Central memory CD8-positive, alpha-beta T cell (primary cell): ENCODE measurements at places on chromosomes 11 and 22.

DNA sequence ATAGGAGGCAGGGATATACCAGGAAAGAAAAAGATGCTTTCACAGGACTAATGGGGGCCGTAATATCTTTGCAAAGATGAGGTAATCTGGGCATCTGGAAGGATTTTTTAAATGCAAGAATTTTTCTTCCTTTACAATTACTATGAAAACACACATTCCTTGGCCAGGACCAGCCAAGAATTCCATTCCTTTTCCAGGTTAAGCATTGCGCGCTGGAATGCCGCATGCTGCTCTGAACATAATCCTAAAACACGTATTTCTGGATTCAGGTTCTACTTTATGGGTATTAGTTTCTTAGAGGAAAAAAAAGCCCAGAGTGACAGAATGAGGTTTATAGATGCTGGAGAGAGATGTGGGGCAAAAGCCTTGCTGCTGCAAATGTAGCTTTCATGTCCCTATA is 99.4 kb upstream of the SORL1-AS1 start:
- DNase-seq, result no peak

DNA sequence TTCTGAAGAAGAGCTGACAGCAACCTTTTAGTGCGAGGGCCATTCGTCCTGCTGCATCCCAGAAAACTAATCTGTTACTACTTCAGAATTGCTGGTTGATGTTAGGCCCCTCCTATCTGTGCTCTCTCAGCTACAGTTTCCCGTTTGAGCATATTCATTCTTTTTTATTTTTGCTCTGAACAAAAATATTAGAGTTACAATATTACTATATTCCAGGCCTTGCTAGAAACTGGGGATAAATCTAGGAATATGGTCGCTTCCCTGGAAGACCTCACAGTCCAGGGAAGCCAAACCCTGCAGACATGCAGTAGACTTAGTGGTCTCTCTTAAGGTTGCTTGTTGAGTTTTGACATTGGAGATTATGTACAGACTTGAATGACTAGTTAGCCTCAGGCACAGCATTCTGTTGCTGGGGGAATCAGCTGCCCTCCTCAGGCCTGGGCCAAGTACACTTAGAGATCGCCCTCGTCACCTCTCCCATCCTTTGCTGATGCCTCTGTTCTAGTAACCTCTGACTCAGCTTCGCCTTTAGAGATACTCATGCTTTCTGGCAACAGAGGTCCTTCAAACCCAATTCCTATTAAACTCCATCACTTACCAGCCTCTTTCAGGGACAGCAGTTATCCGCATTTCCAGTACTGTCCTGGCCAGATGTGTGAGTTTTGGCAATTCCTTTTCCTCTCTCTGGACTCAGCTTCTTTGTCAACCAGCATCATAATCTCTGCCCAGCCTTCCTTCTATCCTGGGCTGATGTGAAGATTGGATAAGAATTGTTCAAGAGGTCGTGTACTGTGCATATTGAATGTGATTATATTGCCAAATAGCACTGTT is 698 bp upstream of the ANAPC15 start:
- DNase-seq, result no peak

DNA sequence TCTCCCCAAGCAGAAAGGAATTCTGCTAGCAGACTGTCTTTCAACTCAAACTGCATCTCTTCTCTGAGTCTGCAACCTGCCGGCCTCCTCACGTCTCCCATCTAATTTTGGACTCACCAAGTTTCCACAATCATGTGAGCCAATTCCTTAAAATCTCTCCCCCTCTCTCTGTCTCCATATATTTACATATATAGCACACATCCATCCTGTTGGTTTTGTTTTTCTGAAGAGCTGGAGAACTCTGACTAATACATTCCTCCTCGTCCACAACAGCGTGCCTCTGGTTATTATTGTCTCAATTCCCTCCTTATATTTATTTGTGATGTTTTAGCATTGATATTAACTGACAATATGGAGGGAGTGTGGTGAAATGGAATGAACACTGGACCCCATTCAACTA is 29.6 kb upstream of the FJX1 start:
- no peak for DNase-seq

- no peak for DNase-seq
Measured at GRCh38 chr11:117563556-117563955, 233.5 kb downstream of the DSCAML1 start.

DNA sequence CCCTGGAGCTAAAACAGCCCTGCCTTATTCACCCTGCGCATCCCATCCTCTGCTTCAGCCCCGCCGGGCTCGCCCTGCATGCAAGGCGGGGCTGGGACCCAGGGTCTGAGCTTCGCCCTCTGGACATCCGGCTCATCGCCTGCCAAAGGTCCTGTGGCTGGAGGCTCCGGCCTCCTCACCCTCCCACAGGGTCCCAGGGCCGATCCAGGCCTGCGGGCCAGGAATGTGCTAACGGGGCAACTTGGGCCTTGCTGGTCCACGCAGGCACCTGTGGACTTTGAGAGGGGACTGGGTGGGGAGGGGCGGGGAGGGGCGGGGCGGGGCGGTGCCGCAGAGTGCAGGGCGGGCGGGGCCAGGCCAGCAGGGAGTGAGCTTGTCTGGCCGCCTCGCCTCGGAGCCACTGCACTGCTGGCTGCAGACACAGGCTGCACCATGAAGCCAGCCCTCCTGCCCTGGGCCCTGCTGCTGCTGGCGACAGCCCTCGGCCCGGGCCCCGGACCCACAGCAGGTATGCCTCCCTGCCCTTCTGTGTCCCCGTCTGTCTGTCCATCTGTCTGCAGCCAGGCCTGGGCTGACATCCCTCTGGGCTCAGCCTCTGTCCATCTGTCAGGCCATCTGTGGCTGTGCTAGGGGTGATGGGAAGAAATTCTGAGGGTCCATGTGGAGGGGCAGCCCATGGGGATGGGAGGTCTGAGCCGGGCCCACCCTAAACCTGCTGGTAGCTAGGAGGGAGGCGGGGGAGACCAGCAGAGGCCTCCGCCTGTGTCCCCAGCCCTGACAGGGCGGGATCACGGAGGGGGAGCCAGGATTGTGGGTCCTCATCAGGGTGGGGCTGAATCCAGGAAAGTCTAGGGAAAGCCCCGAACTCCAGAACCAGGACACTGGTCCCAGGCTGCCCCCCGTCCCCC is at the start of gene SUSD2:
Gene SUSD2, plus strand, starts transcription at position 400 of the 908 bp plus-strand sequence. Its CDS starts 33 bp downstream, at position 433.
- no peak for DNase-seq

GRCh38 chr11:110327508-110327907 is 31.1 kb upstream of the RDX start:
- no peak for DNase-seq

DNA sequence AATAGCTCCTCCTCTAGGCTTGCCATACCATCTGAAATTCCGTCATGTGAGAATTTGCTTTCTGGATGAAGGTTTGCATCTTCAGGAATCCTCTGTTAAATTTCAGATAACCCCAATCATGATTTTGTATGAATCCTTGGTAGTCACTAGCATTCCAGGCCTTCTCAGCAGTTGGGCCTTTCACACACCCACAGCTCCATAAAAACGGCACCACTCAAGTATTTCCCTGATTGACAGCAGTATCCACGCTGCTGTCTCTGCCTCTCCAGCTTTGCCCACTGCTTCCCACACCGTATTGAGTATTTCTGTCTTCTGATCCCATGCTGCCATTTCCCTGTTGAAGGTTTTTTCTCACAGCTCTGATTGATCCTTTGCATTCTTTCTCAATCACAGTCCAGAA is 208.7 kb upstream of the NCAM1 start:
- no peak for DNase-seq

DNA sequence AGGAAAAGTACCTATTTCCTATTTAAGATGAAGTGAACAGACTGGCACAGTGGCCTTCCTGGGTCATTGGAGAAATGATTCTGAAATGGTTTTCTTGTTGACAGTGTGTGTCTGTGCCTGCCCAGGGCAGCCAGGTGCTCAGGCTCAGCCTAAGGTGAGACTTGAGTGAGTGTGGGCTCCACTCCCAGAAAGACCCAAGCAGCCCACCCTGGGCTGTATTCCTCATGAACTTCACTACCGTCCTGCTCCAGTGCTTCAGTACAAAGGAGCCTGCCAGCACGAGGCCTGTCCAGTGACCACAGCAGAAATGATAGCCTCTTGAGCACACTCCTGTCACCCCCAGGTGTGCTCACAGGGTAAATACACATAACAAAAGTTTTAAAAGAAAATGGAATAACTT is 49.5 kb downstream of the GAB4 start:
- no peak for DNase-seq

- no peak for DNase-seq
Measured at GRCh38 chr11:124669193-124669592, 4.3 kb downstream of the SIAE start.

GRCh38 chr22:30266445-30267381 is at the start of gene OSM:
TSS of gene OSM (minus strand) at chr22:30266851. CDS start at chr22:30266799, 52 bp downstream.
- peak; percentile 62 for DNase-seq

- no peak for DNase-seq
Measured at GRCh38 chr22:29519996-29520395, 33.6 kb downstream of the THOC5 start.

GRCh38 chr11:119222308-119222707 is 16.2 kb downstream of the CBL start:
- no peak for DNase-seq

- DNase-seq, result no peak
Measured at GRCh38 chr11:55658608-55659007, 3.4 kb upstream of the OR4C6 start.

DNA sequence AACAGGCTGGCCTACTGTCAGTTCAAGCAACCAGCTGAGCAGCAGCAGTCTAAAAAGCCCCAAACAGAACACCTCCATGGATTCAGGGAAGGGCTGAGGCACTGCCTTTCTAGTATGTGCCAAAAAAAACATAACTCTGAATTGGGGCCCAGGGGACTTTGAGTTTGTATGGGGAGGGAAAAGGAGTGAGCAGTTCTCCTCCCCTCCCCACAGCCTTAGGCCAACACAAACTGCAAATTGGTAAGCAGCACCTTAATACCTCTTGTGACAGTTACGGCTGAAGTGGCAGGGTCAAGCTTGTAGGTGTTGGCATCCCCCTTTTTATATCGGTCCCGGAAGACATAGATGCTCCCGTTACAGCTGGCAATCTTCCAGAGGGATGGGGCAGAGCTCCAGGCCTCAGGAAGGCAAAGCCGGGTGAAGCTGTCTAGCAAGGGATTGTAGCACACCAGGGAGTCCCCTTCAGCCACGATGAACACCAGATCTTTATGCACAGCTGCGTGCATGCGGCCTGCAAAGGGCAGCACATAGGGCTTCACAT is 6.0 kb downstream of the KBTBD4 start:
- no peak for DNase-seq

DNA sequence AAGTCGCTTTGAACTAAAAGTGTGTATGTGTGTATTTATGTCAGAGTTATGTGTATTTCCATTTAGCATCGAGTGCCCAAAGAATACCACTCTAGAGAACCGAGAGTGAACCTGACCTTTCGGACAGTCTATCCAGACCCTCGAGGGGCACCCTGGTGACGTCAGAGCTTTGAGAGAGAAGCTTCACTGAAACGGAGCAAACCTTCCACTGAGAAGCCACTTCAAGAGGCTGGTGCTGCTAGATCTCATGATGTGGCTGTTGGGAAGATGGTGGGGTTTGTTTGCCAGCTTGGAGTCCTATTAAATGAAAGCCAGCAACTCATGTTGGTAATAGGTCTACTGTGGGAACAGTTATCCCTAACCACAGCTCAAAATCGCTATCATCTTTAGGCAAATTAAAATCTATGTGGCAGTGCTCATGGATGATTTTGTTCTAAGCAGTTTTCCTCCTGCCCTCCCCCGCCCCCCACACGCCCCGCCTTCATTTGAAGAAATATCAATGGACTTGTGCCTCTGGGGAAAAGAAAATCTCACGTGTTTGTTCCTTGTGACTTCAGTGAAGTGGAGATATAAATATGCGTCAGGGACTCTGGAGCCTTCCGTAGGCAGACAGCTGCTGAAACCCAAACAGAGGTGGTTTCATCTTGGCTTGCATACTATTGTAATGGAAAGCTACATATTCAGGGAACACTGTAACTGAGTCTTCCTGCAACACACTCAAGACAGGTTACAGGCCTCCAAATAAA is 22.4 kb upstream of the C11orf96 start:
- no peak for DNase-seq

DNA sequence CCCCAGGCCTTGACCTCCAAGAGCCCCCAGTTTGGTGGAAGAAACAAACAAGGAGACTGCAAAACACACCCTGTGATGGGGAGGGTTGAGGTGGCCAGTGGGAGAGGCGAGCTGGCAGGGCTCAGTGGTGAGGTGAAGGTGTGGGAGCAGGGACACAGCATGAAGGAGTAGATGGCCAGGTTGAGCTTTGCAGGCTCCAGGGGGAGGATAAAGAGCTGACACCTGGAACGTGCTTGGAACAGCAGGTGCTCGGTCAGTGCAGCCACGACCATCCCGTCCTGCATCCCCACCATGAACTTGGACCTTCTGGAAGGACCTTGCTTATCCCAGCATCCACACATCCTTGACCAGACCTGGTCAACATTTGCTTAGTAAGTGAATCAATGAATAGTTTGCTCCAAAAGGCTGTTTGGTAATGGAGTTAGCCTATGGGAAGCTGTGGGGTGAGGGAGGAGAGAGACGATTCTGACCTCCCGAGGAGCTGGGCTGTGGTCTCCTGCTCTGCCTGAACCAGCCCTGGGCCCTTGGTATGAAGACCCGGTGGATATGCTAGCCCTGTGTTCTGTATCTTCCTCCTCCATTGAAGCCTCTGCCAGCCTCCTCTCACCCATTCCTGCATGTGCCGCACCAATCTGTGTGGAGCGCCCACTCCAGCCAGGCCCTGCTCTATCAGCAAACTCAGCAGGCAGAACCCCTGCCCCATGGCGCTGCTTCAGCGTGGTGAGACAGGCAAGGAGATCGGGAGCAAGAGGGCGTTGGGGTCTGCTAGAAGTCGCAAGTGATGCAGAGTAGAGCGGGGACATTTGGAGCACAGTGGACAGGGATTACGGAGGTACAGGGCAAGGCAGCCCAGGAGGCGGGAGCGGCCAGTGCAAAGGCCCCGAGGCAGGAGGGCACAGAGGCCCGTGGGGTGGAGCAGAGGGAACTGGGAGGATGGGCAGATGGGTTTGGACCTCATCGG is 9.9 kb downstream of the LINC01488 start:
- no peak for DNase-seq

- DNase-seq, result peak; percentile 20
Measured at GRCh38 chr11:110430267-110431050, 711 bp downstream of the FDX1 start.

GRCh38 chr11:8757047-8757446 is 74.5 kb downstream of the RPL27A start:
- DNase-seq, result no peak

- no peak for DNase-seq
Measured at GRCh38 chr11:9020916-9021315, 17.1 kb upstream of the NRIP3 start.

DNA sequence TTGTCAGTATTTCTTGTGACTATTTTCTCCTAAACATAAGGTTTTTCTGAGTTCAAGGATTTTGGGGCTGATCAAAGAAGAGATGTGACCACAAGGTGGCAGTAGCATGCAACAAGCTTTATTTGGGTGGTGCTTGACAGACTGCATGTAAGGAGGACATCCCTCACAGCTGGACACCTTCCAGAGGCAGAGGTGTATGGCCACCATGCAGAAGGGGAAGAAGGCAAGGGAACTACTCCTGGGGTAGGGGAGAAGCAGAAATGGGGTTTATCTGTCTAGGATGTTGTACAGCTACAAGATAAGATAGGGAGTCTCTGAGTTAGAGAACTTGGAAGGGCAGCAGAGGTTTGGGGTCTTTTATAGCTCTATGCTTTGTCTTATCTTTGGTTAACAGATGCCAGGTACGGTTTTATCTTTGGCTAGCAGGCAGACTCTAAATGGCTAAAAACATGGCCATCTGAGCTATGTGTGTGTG is 5.1 kb upstream of the BIRC2 start:
- peak; percentile 64 for DNase-seq

- no peak for DNase-seq
Measured at GRCh38 chr22:19951346-19951745, 9.7 kb upstream of the TXNRD2 start.
